ENCODE measurements at places on chromosomes 12 and 14. TPM values are rescaled to one million over a fixed set of nuclear protein-coding genes. Genes with fewer than 3 reads are reported as not detected.

MMP17 gene
- total RNA-seq, result 24.3 TPM

TSHR gene
- total RNA-seq, result not detected

- DNase-seq, result no peak
Observed at GRCh38 chr14:96851694-96852381, 54.7 kb downstream of the VRK1 start.

DNA sequence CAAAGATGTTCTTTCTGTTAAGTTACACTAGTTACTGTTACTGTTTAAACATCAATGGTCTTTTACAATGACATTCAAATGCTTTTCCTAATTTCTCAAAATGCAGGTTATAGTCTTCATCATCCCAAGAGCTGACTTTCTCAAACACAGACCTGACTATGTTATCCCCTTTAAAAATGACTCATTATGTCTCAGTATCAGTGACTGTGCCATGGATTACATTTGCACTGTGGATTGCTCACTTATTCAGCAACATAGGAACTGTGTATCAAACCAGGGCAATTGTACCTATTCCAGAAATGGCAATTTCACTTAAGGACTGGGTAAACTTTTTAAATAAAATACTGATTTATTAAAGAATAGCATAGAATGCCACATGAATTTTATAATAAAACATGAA lies 630.2 kb upstream of the NOVA1 start:
- DNase-seq, result no peak

DNA sequence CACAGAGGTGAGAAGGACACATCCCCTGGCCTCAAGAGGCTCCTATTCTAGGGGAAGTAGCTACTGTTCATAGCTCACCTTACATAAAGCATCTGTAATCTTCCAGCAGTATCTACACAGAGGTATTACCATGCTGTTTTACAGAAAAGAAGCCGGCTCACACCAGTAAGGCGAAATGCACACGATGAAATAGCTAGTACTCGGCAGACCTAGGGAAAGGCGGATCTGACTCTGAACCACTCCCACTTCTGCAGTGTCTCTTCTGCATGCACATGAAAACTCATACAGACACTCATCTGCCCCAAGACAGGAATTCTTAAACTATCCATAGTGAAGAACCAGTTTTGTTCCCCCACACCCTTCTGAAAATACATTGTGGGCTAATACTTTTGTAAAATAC lies 73.6 kb downstream of the IQSEC3 start:
- DNase-seq, result no peak

GRCh38 chr12:98895086-98895651 lies 250.1 kb downstream of the APAF1 start:
- no peak for DNase-seq

GRCh38 chr14:105841022-105842009 lies 314.9 kb downstream of the TMEM121 start:
- no peak for DNase-seq

GRCh38 chr12:110585231-110585799 lies 2.2 kb upstream of the PPTC7 start:
- DNase-seq, result no peak

GRCh38 chr12:49507139-49507538 lies 31.7 kb upstream of the KCNH3 start:
- peak; percentile 85 for DNase-seq

DNA sequence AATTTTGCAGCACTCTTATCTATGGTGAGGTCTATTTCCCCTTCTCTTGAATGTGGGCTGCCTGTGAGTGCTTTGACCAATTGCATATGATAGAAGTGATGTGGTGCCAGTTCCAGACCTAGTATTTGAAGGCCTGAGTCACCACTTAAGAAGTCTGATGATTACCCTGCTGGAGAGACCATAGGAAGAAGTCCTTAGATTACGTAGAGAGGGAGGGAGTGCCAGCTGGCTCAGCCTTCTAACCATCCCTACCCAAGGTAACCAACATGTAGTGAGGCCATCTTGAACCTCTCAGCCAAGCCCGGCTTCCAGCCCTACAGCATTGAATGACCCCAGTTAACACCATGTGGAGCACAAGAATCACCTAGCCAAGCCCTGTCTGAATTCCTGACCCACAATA lies 166.9 kb downstream of the NELL2 start:
- no peak for DNase-seq

GRCh38 chr14:53695692-53696214 lies 260.9 kb downstream of the BMP4 start:
- DNase-seq, result no peak

GRCh38 chr12:50419112-50419909 lies 18.6 kb downstream of the LARP4 start:
- no peak for DNase-seq

GRCh38 chr14:103679351-103679750 lies 35.9 kb downstream of the XRCC3 start:
- peak; percentile 5 for DNase-seq

GRCh38 chr14:85688006-85688405 lies 158.1 kb downstream of the FLRT2 start:
- DNase-seq, result no peak

DNA sequence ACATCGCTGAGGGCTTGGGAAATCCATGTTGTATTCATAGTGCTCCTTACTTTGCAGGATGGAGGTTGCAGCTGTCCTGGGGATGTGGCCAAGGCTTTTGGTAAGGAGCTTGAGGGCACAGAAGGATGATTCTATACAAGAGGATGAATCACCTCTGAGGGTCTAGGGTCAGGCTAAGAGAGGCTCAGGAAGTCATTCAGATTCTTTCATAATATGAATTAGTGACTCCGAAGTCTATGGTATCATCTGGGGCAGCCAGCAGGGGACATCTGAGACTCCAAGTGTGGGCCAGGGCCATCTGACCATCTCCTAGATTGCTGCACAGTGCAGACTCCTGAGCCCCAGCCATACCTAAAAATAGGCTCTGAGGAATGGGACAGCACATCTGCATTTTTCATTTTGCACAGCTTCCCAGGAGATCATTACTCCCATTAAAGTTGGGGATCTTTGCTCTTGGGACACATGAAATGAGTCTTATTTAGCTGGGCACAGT lies 4.8 kb downstream of the GMPR2 start:
- DNase-seq, result no peak
